ENCODE measurements at places on chromosomes 2 and 18.
A peak's percentile ranks its signal among the peaks of the same experiment; 100 is the strongest.

GRCh38 chr2:128617661-128618060 is 299.0 kb upstream of the HS6ST1 start:
- no peak for DNase-seq

GRCh38 chr2:70988151-70988550 is 6.5 kb downstream of the TEX261 start:
- no peak for DNase-seq

GRCh38 chr2:31294196-31294595 is 60.2 kb downstream of the EHD3 start:
- DNase-seq = no peak

DNA sequence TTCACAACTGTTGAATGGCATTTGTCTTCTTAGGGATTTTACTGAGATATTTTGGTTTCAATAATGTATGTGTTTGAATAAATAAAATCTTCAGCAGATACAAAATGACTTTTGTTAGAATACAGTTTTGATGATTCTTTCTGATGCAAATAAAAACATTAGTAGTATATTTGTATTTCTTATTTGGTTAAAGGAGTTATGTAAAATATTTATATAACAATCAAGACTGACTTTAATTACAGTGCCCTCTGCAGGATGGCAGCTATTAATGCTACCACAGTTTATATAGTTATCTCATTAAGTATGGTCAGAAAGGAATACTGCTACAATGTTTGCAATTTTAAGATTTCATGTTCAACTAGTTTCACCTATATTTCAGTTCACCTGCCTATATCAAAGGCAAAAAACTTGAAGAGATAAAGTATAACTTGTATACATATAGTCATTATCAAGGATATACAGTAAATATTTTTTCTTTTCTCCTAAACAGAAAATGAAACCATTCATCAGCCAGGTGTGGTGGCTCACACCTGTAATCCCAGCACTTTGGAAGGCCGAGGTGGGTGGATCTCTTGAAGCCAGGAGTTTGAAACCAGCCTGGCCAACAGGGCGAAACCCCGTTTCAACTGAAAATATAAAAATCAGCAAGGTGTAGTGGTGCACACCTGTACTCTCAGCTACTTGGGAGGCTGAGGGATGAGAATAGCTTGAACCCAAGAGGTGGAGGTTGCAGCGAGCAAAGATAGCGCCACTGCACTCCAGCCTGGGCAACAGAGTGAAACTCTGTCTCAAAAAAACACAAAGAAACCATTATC is 19.8 kb downstream of the ARL5A start:
- no peak for DNase-seq

DNA sequence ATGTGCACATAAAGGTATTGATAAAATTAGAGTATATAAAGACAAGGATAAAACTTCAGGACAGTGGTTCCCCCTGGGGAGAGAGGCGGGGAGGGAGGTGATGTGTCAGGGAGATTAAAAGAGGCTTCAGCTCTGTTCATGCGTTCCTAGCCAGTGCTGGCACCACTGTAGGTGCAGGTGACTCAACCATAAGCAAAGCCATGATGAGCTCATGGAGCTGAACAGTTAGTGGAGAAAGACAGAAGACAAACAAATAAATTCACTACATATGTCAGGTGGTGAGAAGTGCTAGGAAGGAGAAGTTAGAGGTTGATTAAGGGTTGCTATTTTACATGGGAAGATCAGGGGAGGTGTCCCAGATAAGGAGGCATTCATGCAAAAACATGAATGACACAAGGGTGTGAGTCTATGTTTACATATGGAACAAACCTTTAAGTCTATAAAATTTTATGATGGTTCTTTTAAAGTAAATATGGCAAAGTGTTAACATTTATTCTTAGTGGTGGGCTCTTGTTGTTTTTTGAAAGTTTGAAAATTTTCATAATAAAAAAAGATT is 136.0 kb downstream of the ANKRD44 start:
- peak; percentile 45 for DNase-seq

DNA sequence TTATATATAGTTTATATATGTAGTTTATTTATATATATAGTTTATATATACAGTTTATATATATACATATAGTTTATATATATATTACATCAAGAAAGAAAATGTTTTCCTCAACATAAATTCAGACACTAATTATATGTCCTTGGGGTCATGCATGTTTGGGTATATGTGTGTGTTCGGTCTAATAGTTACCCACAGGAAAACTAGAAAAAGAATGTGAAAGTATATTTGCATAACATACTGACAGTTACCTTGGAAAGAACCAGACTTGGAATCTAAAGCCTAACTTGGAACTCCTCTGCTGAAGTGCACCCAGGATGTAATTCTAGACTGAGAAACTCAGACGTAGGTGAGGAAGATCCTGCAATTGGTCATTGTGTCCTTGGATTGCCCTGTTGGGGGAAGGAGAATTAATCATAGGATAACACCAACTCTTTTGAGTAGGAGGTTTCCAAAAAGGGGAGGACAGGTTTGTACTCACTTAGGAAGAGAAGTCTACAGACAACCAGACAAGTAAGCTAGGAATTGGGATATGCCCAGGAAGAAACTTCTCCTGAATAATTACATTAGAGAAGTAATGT is 8.9 kb upstream of the SLC25A12 start:
- no peak for DNase-seq

GRCh38 chr2:118925476-118925875 is 16.5 kb upstream of the MARCO start:
- no peak for DNase-seq

- no peak for DNase-seq
Measured at GRCh38 chr2:203886661-203887151, 19.1 kb downstream of the CTLA4 start.

- no peak for DNase-seq
Measured at GRCh38 chr2:109715313-109715805, 78.7 kb upstream of the RGPD5 start.

DNA sequence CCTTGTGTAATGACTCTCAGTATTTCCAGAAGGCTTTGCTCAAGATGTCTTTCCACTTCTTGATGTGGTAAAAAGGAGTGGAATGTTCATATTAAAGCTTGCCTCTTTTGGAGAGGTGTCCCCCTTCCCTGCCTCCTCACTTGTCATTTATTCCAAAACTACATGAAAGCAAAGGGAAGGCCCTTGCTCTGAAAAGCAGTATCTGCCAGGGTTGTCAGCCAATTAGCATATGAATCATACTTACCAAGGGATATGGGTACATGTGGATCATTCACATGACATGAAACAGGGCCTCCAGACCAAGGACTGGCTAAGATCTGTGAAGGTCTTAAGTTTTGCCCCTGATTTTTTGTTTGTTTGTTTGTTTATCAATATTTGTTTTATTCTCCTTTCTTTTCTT is 31.3 kb downstream of the ANXA4 start:
- DNase-seq = no peak

DNA sequence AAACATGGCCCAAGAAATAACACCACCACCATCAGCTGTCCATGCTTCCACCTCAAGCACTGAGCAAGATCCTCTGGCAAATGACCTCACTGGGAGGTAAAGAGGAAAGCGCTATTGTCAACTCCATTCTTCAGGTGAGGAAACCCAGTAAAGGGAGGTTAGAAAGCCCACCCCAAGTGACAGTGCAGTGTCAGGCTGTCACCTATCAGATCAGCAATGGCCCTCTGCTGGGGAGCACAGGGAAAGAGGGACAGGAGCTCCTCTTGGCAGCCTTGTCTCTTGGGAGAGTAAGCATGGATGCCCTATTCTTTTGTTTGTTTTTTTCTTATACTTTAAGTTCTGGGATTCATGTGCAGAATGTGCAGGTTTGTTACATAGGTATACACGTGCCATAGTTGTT is 104.3 kb upstream of the DAPL1 start:
- no peak for DNase-seq

GRCh38 chr2:70991742-70992141 is 2.9 kb downstream of the TEX261 start:
- no peak for DNase-seq

DNA sequence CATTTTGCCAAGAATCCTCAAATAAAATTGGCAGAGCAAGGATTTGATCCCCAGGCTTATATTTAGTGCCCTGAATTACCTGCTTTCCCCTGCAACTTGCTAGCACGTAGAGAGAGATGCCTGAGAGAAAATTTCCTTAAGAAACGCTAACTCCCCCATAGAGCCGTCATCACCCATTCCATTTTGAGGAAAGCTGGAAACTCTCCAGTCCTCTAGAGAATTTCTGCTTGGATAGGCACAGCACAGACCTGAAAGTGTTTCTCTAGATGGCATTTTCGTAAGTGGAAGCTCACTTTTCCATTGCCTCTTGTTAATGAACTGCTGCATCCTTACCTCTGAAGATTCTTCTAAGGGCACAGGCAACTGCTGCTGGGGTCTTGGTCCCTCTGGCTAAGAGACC is 277.8 kb upstream of the SIX2 start:
- DNase-seq = no peak

DNA sequence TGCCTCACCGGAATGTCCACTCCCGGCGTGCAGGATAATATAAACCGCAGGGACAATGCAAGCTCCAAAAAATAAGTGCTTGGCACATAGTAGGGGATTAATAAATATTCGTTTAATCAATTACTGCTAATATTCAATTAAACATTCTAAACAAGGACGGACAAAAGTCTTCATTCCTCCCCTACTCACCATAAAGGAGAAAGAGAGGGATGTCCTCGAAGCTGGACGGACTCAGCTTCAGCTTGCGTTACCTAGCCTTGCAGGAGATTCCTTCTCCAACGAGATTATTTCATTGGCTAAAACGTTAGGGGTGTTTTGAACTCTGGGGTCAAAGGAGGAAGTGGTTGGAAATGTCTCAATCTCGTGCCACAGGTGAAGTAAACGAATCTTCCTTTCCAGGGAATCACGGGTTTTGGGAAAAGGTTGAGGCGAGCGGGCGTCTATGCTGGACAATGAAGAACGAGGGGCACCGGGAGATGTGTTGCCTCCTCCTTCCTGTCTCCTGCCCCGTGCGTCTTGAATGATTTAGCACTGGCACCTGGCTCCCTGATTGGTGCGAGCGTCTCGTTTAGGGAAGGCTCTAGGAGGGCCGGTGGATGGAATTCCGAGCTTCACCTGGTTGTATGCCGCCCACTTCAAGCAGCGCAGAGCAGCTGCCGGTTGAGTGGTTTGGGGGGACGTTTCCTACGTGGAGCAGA is 2.0 kb upstream of the GAD1 start:
- no peak for DNase-seq

- DNase-seq = no peak
Measured at GRCh38 chr2:177403838-177404237, 11.3 kb downstream of the AGPS start.

- DNase-seq = no peak
Measured at GRCh38 chr2:236472720-236473495, 96.7 kb upstream of the ACKR3 start.

DNA sequence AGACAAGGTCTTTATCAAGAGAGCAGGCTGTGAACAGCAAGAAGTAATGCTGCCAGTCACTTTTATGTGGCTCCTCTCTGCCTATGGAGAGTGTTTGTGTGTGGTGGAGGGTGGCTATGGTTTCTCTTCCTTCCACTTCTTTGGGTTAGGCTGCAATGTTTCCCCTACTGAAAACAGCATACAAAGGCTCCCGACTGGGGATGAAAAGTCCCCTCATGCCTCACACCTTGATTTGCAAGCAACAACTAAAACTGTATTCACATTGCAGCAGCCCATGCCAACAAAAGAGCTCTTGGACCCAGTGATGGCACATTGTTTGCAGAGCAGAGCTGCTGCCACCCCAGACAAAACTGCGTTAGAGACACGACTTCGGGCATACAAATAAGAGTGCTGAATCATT is 301.6 kb downstream of the SLC8A1 start:
- no peak for DNase-seq

DNA sequence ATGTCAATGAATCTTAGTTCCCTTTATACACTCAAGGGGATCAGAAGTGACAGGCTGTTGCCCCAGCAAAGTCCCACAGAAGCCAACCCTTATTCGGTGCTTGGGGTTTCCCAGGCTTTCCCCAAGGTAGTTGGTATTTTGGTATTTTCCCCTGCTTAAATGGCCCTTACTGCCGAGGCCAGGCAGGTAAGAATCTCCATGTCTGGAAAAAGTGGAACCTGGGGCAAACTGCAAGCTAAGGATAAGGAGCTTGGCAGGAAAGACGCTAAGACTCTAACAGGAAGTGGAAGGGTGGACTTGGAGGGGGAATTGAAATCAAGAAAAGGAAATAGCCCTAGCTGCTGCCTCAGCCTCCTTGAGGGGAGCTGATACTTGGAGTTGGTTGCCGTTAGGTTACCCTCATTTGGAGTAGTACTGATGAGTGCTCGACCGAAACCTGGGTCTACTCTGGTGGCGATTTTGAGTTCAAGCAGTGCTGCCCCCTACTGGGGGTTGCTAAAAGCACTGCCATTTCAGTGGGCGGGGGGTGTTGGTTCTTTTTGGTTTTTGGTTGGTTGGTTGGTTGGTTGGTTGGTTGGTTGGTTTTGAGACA is 3.3 kb upstream of the GPBAR1 start:
- peak; percentile 71 for DNase-seq

DNA sequence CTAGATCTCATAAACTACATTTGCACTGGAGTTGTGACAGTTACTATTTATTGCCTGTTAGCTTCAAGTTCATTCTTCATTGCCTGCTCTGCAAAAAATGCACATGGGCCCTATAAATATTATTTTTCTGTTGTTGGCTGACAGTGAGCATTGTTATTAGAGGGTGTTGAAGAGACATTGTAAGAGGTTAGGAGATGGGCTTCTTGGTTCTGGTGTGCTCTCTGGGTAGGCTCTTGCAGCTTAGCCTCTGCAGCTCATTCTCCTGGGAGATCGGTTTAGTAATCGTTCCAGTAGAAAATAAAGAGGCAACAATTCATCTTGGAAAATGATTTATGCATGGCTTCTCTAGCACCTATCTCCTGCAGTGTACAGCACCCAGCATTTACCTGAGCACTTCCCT is 113.8 kb upstream of the SCN7A start:
- DNase-seq = no peak

- DNase-seq = no peak
Measured at GRCh38 chr2:152942940-152943440, 224.6 kb downstream of the ARL6IP6 start.

DNA sequence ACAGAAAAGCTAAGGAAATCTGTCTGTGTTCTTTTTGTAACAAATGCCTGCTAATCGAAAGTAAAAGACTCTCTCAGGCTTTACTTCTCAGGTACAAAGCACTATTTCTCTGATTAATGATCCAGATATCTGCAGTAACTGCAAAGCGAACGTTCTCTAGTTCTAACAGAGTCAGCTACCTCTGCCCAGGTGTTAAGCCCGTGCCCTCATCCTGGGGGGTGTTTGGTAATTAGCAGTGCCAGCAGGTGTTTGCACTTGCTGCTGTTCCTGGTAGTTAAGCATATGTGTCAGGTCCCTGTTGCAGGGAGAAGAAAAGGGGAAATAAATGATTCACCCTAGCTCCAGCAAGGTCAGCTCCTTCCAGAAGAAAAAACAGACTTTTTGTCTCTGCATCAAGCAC is 58.8 kb upstream of the CRIM1 start:
- DNase-seq = no peak

- no peak for DNase-seq
Measured at GRCh38 chr2:172213116-172213860, 110.6 kb upstream of the DLX2 start.

DNA sequence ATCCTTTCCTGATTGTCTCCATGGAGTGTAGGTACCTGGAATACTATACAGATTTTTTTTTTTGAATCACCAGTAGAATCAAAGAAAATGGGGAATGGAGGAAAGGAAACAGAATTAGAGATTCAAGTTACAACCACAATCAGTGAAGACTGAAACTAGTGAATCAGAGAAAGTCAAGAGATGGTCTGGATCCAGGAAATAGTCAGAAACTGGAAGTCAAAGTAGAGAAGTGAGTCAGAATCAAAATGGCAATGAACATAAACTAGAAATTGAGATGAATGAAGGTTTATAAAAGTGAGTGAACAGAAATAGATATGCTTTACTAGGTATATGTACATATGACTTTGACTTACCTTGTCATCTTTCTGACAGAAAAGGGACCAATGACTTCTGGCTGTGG is 579.0 kb downstream of the PLCL1 start:
- no peak for DNase-seq
